Stimulated activated CD8-positive, alpha-beta memory T cell treated with anti-CD3 and anti-CD28 coated beads, Interleukin-4, amount 100 ng/mL, for 1 hour (primary cell): ENCODE measurements at places on chromosomes 3 and 15.

DNA sequence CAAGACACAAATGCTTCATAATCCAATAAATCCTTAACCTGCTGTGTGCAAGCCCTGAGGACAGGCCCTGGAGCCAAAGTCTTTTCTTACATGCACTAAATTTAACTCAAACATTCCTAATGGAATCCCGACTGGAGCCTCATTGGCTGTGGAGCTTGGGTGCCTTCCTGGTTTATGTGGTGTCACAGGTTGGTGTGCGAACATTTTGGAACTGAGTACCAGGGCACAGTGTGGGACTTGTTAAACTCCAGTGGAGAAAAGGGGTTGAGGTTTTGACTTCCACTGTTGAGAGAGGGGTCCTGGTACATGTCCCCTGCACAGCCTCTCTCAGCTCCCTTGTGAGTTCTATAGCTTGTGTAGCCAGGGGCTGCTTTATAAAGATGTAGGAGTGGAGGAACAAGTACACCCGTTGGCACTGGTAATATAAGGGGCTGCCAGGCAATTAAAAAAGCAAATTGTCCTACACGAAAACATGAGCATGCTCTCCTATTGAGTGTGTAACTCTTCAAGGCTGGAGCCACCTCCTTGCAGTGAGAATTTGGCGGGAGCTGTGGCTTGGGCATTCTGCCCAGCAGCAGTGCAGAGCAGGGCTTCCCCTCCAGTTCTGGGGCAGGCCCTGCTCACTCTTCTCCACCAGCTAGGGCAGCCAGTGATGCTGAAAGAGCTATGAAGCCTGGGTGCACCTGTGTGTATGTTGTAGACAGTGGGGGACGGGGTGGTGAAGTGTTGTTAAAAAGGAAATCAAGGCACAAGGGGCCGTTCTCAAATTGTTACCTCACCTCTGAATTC lies 218.1 kb downstream of the CLSTN2 start:
- no peak for DNase-seq

GRCh38 chr3:171123915-171124314 lies 97.4 kb upstream of the SLC2A2 start:
- no peak for DNase-seq

GRCh38 chr3:49556500-49557275 lies 2.4 kb downstream of the BSN start:
- DNase-seq = no peak

DNA sequence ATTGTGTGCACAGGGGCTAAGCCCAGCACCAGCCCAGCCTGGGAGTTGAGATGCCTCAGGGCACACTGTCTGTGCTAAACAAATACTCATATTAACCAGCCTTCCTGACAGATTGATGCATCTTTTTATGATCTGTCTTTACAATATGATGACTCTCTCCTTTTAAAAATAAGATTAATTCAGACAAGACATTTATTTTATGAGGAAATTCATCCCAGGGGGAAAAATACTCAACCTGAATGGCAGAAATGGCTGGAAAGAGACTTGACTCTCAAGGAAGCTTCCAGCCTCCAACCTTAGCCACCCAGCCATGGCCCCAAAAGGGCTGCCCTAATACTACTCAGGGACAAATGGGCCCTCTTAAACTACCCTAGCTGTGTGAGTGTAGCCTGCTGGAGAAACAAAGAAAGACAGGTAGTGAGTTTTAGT lies 46.9 kb downstream of the NOX5 start:
- no peak for DNase-seq

- DNase-seq = no peak
Observed at GRCh38 chr3:176794406-176794805, 402.9 kb downstream of the TBL1XR1 start.

DNA sequence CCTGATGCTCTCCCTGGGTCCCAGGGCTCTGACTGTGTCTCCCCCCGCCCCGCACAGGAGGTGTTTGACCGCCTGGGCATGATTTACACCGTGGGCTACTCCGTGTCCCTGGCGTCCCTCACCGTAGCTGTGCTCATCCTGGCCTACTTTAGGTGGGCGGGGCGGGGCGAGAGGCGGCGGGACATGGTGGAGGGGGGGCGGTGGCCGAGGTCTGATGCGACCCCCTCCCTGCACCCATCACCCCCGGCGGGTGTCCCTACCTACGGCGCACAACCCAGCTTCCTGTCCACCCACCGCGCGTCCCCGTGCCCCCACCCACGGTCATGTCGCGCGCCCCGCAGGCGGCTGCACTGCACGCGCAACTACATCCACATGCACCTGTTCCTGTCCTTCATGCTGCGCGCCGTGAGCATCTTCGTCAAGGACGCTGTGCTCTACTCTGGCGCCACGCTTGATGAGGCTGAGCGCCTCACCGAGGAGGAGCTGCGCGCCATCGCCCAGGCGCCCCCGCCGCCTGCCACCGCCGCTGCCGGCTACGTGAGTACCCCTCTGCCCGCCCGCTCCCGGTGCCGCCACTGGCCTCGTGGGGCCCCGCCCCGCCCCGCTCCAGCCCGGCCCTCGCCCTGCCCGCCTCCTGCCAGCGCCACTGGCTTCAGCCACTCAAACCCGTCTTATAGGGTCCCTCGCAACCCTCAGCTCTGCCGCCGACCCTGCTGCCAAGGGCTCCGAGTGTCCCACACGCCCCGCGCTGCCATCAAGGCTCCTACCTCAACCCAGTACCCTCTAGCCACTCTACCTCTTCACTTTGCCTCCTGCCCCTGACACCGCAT lies 21.0 kb downstream of the PTH1R start:
- DNase-seq = no peak

DNA sequence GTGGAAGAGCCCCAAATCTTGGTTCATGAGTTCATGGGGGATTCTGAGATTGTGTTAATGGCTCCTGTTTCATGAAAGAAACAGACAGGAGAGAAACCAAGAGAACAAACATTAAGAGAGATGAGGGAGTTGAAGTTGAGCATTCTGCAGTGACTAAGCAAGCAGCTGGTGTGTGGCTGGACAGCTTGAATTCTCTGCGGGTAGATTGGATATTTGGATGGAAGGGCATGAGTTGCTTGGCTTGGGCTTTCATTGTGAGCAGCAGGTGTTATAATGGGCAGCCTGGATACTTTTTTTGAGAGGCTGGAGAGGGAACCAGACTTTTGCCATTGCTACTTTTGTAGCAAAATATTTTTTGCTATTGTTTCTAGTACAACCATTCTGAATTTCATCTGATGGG lies 346.8 kb upstream of the SATB1 start:
- DNase-seq = no peak

- DNase-seq = no peak
Observed at GRCh38 chr3:42139621-42140453, 48.7 kb downstream of the TRAK1 start.

- no peak for DNase-seq
Observed at GRCh38 chr3:127688416-127689265, 15.9 kb downstream of the ABTB1 start.

GRCh38 chr15:77406846-77407245 lies 13.1 kb downstream of the PEAK1 start:
- no peak for DNase-seq

- DNase-seq = no peak
Observed at GRCh38 chr15:47541562-47541961, 175.7 kb upstream of the SEMA6D start.

GRCh38 chr15:101651554-101652097 lies 555 bp downstream of the TM2D3 start:
- DNase-seq = no peak
